Hematopoietic multipotent progenitor cell (in vitro differentiated cells): ENCODE measurements at places on chromosomes 12 and 14. TPM values are rescaled to one million over a fixed set of nuclear protein-coding genes. Genes with fewer than 3 reads are reported as not detected.

GRCh38 chr12:21527451-21528180, 1.5 kb downstream of the SPX start:
- DNase-seq, result peak; percentile 35

DNA sequence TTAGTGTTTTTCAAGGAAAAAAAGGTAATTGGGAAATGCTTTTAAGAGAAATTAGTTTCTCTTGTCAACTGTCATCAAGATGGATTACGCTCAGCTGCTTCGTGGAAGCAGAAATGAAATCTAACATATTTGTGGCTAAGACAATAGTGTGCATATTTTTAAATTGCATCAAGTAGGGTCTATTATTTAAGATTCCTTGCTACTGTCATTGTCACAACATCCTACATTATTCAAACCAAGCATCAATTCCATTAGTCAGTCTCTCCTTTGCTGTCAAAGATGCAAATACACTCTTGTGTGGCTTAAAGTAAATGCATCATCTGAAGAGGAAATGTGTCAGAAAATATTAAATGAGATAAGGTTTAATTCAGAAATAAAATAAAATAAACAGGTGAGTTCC, 1277.6 kb upstream of the SEL1L start:
- DNase-seq, result no peak

DNA sequence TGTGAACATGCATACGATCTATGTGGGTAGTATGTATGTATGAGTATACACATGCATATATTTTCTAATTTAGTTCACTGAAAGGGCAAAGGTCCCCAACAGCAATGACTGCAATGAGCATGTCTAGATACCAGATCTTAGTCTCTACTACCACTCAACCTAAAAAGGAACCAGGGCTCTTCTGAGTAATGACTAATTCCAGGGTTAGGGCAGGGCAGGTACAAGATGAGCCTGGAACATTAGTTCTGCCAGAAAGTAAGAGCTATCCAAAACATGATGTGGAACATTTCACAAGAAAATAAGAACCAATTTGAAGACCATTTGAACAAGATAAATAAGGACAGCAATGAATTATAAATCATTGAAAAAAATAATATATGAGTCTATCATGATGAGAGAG, 91.3 kb upstream of the PDZRN4 start:
- DNase-seq, result no peak

SAMD15 gene
- 0.81 TPM for total RNA-seq

DNA sequence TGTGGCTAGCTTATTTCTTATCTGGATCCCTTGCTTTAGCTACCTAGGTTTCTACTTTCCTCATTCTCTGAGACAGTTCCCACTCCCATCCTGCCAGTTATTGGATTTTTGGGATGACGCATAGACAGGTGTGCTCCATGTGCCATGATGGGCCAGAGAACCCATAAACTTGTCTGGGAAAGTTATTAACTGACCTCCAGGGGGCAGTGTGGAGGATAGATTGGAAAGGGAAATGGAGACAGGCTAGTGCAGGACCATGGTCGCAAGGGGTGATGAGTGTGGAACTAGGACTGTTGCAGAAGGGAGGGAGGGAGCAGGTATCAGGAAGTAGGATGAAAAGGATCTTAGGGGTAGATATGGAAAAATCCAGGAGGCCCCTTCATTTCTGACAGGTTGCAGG, 80.3 kb downstream of the ESRRB start:
- DNase-seq, result peak; percentile 36

- DNase-seq, result no peak
Measured at GRCh38 chr14:69318241-69318640, 58.3 kb downstream of the GALNT16 start.

DNA sequence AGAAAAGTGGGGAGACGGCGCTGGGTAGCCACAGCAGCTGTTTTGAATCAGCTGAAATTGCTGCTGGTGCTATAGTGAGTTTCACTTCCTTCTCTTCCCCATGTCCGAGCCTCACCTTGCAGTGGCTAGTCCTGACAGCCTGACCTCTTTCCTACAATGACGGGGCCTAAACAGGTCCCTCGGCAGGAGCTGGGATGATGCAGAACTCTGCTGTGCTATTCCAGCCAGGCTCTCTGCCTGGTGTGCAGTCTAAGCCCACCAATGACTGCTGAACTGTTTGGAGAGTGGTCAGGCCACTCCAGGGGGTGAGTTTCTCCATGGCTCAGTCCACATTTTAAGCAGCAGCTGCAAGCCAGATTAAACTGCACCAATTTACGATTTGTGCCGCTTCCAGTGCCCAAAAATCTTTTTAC, 207.3 kb downstream of the TTC7B start:
- no peak for DNase-seq

AKAP5 gene
- 0.27 TPM for total RNA-seq

KRT77 gene
- not detected for total RNA-seq

GRCh38 chr12:7303230-7303629, 642 bp upstream of the ACSM4 start:
- no peak for DNase-seq

DNA sequence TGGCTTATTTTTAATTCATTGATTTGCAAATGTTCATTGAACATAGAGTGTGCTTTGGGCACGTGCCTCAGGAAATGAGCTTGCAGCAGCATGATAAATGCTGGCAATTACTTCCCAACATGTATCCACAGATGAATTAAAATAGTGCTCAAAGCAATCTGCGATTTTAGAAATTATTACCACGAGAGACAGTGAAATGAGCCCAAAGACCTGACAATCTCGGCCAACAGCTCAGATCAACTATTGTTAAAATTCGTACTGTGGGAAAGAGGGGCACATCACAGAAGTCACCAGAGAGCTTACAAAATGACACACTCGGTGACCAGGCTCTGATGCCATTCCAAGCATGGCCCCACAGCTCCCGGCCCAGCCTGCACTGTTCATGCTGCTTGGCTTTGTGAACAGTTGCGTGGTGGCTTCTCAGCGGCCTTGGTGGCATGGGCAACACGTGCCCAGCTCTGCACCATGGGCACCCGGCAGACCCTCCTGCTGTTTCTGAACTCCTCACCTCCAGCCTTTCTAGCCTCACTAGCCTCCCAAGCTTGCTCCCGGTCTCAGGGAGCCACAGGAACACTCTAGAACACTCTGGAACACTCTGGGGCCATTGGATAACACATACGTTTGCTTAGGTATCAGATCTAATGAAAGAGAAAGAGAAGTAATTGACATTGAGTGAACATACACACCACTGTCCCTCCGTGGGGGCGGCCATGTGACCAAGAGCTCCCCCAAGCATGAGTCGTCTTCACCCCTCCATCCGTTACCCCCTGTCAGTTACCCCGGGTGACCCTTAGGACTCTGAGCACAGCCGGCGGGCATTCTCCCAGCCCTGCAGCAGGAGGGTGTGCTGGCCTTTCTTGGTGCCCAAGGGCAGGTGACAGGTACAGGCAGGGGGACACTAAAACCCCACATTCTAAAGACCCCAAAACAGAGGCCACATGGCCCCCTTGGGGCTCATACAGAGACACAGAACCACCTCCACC, 28.0 kb downstream of the RIMBP2 start:
- no peak for DNase-seq

DNA sequence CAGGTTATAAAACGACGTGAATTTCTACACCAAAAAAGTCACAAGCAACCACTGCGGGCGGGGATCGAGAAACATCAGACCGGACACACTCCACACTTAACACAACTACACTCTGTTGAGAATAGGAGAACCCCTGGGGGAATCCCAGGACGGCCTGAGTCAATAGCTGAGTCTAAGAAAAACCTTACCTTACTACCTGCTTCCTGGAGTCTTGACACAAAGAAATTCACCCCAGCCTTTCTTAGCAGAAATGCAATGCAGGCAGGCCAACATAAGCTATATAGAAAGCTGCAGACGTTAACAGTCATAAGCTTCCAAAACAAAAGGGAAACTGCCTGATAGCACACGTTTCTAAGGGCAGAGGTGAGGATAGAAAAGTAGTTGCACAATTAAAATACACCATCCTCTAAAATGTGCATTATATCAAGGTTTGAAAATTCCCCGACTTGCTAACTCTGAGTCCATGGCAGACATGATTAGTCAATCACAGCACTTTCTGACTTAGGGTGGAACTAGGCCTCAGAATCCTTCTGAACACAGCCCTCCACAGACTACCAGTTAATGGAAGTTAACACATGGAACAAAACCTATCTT, 68.0 kb downstream of the CCDC88C start:
- DNase-seq, result no peak

DNA sequence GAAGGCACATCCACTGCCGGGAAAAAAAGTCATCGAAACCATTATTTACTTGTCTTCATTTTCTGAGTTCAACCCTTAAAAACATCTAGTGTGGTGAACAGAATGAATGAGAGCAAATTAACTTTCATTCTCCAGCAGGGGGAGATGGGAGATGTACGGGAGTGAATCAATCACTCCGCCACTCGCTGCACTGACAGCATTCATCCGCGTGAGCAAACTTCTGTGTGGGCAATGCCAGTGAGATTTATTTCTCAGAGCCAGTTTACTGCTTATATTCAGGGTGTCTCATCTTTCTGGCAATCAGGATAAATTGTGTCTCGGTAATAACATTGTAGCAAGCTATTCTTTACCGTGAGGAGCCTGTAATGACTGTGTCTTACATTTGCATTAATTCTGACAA, 463.6 kb upstream of the MIS18BP1 start:
- peak; percentile 1 for DNase-seq

NOVA1 gene
- total RNA-seq, result 0.27 TPM

DNA sequence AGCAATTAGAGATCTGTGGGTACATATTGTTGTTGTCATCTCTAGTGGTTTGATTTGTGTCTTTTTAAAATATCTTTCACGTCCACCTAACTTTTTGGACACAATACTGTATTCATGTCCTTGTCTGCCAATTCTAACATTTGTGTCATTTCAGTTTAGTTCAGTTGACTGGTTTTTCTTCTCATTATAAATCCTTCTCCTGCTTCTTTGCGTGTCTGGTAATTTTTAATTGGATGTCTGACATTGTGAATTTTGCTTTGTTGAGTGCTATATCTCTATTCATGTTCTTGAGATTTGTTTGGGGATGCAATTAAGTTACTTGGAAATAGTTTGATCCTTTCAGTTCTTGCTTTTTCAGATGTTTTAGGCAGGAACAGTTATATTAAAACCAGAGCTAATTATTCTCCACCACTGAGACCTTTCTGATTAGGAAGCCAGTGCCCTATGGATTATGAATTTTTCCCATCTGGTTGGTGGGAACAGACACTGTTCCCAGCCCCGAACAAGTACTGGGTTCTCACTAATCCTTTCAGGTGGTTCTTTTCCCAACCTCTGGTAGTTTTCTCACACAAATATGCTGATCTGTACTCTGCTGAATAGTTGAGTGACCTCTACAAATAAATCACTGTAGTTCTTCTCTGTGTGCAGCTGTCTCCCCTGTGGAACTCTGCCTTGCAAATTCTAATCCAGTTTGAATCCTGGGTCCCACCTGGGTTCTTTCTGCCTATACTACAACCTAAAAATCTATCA, 91.1 kb upstream of the DYNC1H1 start:
- no peak for DNase-seq

DNA sequence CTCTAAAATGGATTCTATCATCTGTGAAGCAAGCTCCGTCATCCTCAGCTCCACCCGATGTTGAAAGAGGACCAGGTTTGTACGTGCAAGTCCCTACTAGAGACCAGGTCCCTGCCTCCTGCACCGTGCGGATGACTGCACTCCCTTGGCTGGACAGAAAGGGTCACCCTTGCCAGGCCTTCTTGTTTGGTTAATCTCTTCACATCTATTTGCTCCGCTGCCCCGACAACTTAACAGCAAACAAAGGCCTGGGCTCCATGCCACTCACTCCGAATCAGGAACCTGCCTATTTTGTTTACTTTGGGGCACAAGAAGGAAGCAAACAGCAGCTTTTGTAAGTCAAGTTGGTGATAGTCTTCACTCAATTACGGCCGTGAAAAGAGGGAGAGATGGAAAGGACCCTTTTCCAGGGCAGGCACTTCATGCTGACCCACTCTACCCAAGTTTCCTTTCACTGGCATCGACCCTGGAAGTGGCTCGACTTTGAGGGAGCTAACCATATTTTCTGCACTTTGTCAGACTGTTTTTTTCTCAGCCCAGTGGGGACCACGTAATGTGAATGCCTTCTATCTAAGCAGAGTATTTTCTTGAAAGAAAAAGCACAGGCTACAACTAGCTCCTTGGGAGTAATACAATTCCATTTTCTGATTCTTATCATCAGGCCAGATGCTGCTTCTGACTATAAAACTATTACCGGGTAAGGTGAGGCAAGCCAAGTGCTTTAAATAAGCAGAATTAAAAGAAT, 202.6 kb downstream of the FOXN3 start:
- peak; percentile 58 for DNase-seq

DNA sequence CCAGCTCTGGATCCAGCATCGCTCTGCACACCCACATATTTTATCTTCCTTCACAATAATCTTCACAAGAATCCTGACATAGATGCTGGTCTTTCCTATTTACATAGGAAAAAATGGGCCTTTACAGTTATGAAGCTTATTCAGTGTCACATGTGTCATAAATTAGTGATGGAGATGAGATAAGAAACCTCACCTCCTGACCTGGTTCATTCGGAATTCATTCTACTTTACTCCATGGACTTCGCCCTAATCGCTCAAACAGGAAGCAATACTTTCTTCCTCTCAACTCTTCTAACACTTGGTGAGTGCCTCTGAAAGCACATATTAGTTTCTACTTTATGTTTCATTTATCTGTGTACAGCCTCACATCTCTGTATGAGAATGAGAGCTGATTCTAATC, 12.0 kb upstream of the SINHCAF start:
- no peak for DNase-seq

SYNDIG1L gene
- not detected for total RNA-seq

- DNase-seq, result no peak
Measured at GRCh38 chr12:1332327-1332726, 262.1 kb downstream of the FBXL14 start.

- DNase-seq, result peak; percentile 45
Measured at GRCh38 chr14:20711685-20712084, 23.1 kb downstream of the ANG start.

MYF5 gene
- not detected for total RNA-seq

DNA sequence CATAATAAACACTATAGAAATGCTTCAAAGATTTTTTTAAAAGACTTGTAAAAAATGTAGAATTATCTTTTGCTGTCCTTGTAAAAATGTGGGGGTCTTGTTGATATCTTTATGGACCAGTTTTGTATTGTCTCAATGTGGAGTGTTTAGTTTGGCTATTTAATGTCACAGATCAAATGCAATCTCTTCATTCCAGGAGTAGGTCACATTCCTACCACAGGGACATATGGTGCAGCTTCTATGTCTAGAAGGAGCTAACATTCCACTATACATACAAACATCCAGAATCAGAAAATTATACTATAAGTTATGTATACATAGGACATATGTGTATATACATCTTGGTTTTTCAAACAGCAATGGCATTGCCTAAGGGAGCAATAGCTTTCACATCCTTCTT, 345.7 kb downstream of the BMP4 start:
- no peak for DNase-seq

NEUROD4 gene
- not detected for total RNA-seq

FAM222A gene
- 0.81 TPM for total RNA-seq

GRCh38 chr12:24931666-24932405, 17.1 kb downstream of the BCAT1 start:
- peak; percentile 81 for DNase-seq

- DNase-seq, result no peak
Measured at GRCh38 chr14:102688290-102688689, 89.0 kb upstream of the TRAF3 start.
